Caco-2 (cell line): ENCODE measurements at places on chromosomes 4 and X.

DNA sequence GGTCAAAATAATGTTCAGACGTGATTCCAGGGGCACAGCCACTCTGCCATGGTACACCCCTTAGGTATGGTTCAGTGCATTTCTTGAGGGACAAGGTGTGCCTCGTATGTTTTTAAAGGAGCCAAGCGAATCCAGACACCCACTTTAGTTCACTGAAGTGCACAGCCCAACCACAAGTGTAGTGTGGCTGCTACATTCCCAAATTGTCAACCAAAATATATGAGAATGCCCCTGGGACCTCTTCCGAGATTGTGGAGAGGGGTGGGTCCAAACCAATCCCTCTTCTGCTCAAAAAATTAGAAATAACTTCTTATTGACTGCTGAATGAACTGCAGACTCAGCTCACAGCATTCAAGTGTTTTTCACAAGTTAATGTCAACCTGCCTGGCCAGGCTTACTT lies 7.4 kb upstream of the BRS3 start:
- DNase-seq: no peak

DNA sequence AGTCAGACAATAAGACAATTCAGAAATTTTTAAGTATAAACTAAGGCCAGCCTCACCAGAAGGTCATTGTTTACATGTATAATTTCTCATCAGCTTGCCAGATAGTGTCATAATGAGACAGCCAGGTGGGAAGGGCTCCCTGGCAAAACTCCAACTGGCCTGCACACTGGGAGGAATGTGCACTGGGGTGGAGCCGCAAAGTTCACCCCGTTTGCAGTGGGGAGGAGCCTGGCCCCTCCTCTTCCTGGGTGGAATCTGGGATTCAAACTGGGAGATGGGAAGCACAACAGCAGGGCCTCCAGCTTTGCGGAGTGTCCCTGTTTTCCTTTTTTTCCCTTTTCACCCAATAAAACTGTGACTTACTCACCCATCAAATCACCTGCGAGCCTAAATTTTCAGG lies 329.9 kb downstream of the SMARCA1 start:
- no peak for DNase-seq

DNA sequence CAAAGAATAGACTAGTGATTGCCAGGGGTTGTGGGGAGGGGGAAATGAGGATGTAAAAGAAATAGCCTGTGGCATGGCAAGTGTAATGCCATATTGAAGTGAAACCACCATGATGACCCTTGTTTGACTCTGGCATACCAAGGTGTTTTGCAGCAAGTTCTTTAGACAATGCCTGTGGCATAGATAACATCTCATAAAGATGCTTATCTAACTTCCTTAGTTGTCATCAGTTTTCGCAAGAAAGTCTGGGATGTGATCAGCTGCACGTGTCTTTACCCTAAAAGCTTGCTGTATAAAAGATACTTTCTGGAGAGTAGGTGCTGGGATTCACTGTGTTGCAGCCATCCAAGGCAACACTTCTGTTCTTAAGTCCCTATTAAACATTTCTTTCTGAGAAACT lies 176.1 kb upstream of the MAGEB16 start:
- DNase-seq: no peak

DNA sequence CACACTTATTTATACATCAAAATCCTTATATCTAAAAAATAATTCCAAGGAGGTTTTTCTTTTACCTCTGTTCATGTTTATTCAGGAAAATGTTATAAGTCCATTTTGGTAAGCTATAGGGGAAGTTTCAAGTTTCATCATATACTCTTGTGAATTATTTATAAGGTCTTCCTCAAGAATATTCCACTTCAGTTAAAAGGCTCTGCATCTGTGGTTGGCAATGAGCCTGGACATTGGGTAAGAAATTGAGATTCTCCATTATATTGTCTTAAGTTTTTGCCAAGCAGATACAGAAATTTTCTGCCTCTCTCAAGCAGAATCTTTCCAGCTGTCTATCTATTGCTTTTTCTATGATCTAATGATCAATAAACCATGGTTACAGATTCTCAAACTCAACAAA lies 641.9 kb downstream of the NLGN4X start:
- DNase-seq: no peak

- DNase-seq: no peak
Observed at GRCh38 chr4:26323821-26324220, 3.0 kb downstream of the RBPJ start.

GRCh38 chr4:134027931-134028330 lies 173.7 kb downstream of the PABPC4L start:
- no peak for DNase-seq

- no peak for DNase-seq
Observed at GRCh38 chr4:54731552-54731951, 73.8 kb downstream of the KIT start.

- no peak for DNase-seq
Observed at GRCh38 chr4:87505862-87506261, 23.3 kb downstream of the SPARCL1 start.
